Effector CD8-positive, alpha-beta T cell (primary cell): ENCODE measurements at places on chromosomes 11 and 22.

DNA sequence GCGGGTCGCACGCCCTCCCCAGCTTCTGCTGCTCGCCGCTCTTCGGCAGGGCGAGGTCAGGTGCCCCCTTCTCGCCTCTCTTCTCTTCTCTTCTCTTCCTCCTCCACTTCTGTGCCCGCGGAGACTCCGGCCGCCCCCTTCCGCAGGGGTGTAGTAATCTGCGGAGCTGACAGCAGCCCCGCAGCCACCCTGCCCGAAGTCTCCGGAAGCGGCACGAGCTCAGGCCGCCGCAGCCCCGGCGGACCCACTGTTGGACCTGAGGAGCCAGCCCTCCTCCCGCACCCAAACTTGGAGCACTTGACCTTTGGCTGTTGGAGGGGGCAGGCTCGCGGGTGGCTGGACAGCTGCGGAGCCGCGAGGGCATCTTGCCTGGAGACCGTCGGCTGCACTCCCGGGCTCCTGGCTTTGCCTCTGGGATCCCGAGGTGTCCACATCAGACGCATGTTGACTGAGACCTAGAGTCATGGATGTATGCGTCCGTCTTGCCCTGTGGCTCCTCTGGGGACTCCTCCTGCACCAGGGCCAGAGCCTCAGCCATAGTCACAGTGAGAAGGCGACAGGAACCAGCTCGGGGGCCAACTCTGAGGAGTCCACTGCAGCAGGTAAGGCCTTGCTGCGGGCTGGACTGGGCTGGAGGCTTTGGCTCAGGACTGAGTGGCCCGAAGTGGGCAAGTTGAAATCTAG lies 486 bp downstream of the STIM1 start:
- DNase-seq: peak; percentile 34

DNA sequence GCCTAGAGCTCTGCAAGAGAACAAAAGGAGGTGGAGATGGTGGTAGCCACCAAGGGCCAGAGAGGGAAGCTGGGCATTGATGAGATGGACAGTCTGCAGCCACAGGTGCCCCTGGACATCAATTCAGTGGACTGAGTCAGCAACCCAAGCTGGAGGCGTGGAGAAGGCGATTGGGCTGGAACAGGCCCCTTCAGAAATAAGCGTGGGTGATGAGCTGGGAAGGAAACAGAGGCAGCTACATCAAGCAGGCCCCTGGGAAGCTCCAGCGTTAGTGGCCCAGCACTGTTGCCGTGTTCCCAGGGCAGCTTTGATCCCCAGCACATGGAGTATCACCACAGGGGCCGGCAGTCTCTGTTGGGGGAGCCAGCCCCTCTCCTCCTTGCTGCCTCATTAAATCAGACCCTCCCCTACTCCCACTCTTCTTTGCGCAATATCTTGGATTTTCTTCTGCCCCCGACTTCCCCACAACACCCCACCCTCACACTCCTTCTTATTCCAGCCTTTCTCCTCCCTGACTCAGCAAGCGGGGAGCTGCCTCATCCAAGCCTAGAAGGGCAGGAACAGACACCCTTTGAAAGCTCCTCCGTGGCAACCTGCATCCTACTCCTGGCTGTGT lies 31.7 kb upstream of the OAF start:
- DNase-seq: no peak

DNA sequence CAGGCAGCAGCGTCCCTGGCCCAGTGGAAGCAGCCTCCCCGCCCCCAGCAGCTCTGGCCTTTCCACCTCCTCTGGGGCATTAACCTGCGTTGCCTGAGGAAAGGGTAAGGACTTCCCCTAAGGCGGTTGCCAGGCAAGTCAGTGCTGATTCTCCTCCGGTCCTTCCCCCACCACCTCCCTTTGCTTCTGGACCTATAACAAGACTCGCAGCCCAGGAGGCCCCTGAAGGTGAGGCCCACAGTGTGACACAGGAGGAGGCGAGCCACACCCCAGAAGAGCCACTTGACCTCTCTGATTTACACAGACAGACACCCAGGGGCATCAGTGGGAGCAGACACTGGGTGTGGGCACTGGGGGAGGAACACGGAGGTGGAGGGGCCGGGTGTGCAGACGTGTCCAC lies 35.4 kb downstream of the ASCL2 start:
- no peak for DNase-seq

- DNase-seq: peak; percentile 12
Measured at GRCh38 chr11:124670732-124671131, 2.8 kb downstream of the SIAE start.

DNA sequence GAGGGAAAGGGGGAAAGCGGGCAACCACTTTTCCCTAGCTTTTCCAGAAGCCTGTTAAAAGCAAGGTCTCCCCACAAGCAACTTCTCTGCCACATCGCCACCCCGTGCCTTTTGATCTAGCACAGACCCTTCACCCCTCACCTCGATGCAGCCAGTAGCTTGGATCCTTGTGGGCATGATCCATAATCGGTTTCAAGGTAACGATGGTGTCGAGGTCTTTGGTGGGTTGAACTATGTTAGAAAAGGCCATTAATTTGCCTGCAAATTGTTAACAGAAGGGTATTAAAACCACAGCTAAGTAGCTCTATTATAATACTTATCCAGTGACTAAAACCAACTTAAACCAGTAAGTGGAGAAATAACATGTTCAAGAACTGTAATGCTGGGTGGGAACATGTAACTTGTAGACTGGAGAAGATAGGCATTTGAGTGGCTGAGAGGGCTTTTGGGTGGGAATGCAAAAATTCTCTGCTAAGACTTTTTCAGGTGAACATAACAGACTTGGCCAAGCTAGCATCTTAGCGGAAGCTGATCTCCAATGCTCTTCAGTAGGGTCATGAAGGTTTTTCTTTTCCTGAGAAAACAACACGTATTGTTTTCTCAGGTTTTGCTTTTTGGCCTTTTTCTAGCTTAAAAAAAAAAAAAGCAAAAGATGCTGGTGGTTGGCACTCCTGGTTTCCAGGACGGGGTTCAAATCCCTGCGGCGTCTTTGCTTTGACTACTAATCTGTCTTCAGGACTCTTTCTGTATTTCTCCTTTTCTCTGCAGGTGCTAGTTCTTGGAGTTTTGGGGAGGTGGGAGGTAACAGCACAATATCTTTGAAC lies 6.8 kb downstream of the MALAT1 start:
- DNase-seq: no peak

- no peak for DNase-seq
Measured at GRCh38 chr11:120121914-120122473, 15.9 kb downstream of the TRIM29 start.

DNA sequence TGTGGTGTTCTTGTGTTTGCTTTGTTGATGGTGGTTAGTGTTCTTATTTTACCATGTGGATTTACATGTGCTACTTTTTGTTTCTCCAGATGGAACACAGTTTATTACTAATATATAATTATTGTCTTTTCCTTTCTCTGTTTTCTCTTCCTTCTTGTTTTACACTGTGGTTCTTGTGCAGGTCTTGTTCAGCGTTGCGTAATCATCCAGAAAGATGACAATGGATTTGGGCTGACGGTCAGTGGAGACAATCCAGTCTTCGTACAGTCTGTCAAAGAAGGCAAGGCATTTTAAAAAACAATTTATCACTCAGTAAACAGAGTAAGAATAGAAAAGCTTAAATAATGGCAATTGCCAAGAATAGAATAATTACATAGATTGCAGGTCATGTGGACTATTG lies 84.4 kb downstream of the ARHGEF12 start:
- DNase-seq: no peak

DNA sequence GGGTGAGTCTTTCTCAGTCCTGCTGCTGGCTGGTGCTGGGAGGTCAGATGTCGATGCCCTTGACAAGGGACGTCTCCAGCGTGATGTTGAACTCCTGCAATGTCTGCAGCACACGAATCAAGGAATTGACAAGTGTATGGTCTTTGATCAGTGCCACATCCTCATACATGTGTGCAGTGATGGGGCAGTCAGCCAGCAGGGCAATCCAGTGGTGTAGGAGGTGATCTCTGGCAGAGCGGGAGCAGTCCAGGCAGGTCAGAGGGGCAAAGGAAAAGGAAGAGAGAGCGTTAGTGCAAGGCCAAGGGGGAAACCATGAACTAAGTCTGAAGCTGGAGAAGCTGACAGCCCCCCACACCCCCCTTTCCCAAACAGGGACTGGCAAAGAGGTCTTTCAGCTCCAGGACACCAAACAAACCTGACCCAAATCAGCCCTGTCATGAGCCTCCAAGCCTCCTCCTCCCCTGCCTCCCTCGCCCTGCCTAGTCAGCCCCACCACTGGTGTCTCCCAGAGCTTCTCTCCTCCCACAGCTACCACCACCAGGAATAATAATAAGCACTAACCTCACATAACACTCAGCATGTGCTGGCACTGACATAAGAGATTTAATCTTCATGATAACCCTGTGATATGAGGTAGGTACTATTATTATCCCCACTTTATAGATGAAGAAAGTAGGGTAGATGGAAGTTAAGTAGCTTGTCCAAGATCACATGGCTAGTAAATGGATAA lies 48.4 kb upstream of the SCUBE2 start:
- no peak for DNase-seq

DNA sequence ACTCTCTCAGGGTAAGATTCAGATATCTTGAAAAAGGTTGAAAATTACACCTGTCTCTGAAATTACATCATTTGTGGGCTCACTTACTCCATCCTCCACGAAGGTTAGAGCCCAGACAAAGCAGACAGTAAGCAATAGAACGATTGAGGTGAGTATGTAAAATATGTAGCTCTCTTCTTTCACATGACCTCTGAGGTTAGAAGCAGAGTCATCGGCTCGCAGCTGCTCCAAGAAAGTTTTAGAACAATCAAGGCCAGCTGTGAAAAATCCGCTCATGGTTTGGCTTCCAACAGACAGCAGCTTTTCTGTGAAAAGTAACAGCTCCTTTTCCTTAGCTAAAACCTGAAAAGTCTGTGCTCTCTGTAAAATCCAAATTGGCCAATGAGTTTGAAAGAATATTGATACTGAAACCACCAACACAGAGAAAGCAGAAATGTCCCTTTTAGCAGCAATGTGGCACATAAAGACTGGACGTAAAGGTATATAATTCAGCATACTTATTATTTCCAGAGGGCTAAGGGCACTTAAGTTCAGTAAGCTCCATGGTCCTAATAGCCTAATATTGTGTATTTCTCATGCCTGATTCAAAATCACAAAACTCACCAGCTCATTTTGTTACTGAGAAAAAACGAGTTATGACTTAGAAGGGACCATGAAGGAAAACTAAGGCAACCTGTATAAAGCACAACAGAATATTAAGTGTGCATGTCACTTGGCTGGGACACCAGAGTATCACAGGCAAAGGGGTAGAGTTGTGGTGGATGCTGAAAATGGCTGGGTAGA lies 78.2 kb downstream of the FAM76B start:
- DNase-seq: no peak

DNA sequence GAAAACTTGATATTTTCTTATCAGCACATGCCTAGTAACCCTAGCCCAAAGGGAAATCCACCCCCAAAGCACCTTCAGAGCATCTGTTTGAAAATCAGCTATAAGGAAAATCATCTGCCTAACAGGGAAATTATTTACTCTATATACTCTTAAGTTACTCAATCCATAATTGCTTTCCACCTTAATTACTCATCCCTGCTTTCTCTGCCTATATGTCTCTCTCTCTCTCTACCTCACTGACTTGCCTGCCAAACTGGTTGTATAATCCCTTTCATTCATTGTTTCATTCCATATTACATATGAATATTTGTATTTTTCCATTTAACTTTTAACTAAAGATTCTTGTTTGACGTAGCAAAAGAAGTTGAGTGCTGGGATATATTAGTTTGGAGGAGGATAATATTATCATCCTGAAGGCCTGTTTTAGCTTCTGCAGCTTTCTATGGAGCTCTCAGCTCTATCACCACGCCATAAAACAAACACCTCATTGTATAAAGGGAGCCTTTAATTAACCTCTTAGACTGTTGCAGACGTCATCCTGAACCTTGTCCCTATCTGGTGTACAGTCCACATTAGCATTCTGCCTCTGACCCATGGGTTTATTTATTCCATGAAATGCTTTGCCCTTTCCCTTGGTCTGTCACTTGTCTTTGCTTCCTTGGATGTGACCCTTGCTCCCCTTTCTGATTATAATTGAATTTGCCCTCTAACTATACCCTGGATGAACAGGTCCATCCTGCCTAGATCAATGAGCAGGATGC lies 98.9 kb downstream of the INSC start:
- no peak for DNase-seq

DNA sequence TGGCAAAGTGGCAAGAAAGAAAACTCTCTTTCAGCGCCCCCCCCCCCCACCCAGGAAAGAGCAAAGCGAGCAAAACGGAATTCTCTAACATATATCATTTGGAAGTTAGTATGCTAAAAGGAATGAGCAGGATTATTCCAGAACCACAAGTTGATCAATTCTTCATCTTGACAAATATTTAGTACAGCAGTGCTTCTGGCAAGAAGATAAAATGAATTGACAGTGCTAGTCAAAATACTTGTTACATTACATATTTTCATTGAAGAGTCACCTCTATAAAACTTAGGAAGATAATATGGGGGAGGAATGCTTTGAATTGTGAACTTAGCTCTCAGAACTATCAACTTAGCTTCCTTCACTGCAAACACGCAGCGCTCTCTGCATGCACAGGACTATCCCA lies 377.4 kb downstream of the DYNC2H1 start:
- no peak for DNase-seq

DNA sequence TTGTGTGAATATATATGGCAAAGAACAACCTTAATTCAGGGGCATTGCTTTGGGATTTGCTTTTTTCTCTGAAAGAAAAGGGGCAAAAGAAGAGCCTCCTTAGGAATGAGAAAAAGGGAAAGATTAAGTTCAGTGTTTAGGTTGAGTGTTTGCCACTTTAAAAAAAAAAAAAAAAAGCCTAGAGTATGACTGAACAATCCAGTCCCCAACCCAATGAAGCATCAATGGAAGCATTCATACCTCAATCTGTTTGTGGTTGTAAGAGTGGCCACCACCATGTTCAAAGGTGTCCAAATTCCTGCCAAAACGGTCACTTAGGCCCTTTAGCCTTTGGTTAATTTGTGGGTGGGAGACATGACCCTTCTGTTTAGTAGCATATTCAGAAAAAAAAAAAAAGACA lies 260.6 kb downstream of the SOX6 start:
- DNase-seq: no peak

- DNase-seq: no peak
Measured at GRCh38 chr22:46202897-46203600, 47.0 kb downstream of the CDPF1 start.

DNA sequence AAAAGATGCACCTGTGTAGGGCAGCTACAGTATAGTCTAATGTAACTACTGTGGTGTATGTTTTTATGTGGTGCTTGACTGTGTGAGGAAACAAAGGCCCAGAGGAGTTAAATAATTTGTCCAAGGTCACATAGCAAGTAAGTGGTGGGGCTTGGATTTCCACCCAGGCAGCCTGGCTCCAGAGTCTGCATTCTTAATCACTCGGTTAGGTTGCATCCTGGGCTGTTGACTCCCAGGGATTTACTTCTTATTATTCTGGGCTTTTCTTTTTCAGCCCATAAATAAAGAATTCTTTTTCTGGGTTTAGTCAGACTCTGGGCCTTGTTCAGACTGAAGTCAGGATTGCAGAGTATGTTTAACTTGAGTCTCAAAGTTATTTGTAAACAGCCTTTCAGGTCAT lies 82.1 kb downstream of the ARHGAP42 start:
- DNase-seq: no peak
